ENCODE measurements at places on chromosomes 4 and X.

DNA sequence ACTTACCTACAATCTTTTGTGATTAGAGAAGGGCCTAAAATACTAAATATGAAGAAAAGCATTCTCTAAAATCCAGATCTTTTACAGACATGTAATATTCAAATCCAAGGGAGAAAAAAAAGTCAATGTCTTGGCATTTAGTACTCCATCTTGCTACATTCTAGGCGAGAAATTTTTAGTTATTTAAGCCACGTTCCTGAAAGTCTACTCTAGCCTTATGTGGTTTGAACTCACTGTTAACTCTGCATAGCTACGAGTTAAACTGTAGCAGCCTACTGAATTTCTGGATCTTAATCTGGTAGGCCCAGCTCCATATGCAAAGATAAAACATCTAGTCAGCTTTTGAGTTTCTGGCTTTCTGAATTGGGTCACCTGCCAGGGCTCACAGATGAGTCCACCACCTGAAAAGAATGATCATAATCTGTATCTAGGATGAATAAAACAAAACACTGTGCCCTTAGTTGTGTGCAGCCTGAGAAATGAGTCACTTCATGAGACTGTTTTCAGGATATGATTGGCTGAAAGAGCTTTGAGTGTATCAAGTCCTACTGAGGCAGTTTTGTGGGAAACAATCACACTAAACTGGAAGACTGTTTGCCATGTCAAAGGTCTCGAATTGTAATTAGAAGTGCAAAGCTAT is 3.2 kb upstream of the NEK1 start:
- ATAC-seq: no peak

- ATAC-seq: peak; percentile 89
Measured at GRCh38 chrX:13397878-13398818, 78.3 kb upstream of the ATXN3L start.

GRCh38 chrX:50705042-50705441 is 109.0 kb downstream of the SHROOM4 start:
- ATAC-seq: peak; percentile 31

GRCh38 chrX:16469870-16470269 is 180.1 kb upstream of the S100G start:
- no peak for ATAC-seq

- ATAC-seq: no peak
Measured at GRCh38 chr4:13815231-13815630, 187.7 kb upstream of the BOD1L1 start.

DNA sequence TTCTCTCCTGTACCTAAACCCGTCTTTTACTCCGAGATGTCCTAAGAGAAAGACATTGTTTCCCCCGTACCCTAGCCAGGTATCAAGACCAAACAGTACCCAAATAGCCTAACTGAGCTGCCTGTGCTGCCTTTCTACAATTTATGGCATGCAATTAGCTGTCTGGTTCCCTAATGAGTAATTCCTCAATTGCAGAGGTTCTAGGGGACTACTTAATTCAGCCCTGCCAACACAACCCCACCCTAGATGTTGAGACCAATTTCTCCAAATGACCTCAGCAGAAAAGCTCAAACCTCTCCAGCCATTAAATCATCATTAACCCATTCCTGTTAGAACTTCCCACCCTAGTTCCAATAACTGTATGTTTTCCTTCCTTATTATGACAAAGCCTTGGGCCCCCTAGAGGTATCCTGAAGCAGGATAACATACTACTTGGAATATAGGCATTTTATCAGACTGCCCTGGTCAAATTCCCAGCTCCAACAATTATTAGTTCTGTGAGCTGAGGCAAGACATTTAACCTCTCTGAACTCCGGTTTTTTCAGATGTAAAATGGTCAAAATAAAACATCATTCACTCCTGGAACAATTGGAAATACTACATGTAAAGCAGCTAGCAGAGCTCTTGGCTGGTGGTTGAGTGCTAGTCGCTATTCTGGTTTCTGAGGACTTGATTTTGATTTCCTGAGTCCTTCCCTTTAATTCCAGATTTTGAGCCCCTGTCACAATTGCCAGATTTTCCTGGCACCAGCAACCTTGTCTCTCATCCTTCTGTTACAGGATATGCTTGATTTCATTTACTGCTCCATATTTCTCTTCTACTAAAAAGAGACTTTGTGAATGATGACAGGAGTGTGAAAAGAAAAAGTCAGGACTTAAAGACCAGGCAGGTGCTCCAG is 244.6 kb upstream of the TENM3 start:
- ATAC-seq: no peak

DNA sequence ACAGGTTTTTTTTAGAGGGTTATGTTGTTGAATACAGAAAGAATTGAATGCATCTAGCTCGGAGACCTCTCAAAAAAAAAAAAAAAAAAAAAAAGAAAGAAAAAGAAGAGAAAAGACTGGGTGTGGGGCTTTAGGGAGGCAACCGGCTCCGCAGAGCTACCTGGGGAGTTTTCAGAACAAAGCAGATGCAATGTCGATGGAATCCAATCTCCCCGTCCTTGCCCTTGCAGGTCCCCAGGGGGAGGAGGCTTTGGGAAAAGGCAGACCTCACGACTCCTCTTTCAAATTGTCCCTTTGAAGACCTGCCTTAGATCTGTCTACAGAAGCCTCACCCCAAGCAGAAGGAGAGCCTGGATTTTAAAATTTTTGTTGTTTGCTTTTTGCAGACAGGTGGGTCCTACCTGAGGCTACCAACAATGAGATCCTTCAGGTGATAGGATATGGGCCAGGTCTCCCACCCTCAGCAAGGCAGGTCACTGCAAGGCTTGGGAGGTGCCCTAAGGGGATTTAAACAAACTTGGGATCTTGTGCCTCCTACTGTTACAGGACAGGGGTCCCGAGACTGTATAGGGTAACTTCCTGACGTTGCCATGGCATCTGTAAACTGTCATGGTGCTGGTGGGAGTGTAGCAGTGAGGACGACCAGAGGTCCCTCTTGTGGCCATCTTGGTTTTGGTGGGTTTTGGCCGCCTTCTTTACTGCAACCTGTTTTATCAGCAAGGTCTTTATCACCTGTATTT is 75.2 kb upstream of the PRKX start:
- ATAC-seq: no peak

DNA sequence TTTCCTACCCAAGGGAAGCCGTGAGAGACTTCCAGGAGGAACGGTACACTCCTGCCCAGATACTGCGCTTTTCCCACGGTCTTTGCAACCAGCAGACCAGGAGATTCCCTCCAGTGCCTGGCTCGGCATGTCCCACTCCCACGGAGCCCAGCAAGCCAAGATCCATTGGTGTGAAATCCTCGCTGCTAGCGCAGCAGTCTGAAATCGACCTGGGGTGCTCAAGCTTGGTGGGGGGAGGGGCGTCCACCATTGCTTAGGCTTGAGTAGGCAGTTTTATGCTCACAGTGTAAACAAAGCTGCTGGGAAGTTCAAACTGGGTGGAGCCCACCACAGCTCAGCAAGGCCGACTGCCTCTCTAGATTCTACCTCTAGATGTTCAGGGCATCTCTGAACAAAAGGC is 284.8 kb upstream of the FGF13 start:
- ATAC-seq: no peak

DNA sequence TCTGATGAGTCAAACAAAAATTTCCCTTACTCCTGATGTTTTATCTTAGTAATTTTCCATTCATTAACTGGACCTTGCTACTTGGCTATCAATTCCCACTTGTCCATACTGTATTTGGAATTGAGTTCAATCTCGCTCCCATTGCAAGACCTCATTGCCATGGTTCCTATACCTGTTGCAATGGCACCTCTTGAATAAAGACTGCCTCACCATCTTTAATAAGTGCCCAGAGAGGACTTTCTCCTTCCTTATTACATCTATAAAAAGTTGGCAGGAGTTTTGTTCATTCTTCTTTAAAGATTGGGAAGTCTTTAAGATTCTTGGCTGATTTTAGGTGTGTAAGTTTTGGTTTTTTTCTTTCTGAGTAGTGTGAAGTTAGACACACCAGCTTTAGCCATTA is 397.4 kb downstream of the SPOCK3 start:
- ATAC-seq: no peak

GRCh38 chr4:83810428-83810827 is 274.5 kb downstream of the GPAT3 start:
- ATAC-seq: no peak

GRCh38 chr4:44760142-44760898 is 34.0 kb upstream of the GNPDA2 start:
- peak; percentile 48 for ATAC-seq

DNA sequence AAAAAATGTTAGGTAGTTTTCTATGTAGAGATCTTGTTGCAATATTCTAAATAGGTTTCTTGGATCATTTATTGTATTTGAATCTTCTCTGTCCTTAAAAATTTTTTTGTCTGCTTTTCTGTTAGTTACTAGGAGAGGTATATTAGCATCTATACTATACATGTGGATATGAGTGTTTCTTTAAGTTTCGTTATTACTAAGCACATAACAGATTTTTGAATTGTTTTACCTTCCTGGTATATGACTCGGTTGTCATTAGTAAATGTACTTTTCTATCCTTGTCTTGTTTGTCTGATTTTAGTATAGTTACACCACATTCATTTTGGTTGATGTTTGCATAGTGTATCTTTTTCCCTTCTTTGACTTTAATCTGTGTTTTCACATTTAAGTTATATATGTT is 20.2 kb downstream of the PYURF start:
- no peak for ATAC-seq

DNA sequence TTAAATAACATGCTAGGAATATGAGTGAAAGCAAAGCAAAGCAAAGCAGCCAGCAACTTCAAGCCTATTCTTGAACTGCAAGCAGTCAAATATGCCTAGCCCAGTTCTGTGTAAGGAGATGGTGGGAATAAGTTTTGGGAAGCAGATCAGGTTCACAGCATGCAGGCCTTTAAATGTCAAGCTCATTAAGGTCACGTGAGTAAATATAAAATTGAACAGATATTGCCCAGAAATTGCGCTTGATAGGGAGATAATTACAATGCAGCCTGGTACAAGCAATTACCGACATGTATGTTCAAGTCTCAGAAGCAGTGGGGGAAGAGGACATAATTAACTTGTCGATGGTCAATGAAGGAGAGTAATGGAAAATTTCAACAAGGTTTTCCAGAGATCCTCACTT is 6.0 kb downstream of the GNPDA2 start:
- ATAC-seq: no peak

- no peak for ATAC-seq
Measured at GRCh38 chr4:27161191-27161590, 300.6 kb downstream of the STIM2 start.

All from gastroesophageal sphincter (tissue), 4 donors.